ENCODE measurements at places on chromosomes 4 and X.
A peak's percentile ranks its signal among the peaks of the same experiment; 100 is the strongest.

- no peak for DNase-seq
These were observed 4.6 kb downstream of the FAT4 start for GRCh38 chr4:125319311-125319710.

GRCh38 chr4:172356016-172356415 is 542.8 kb downstream of the GALNTL6 start:
- no peak for DNase-seq

GRCh38 chrX:47831788-47832187 is 4.9 kb upstream of the ZNF81 start:
- DNase-seq = peak; percentile 57

DNA sequence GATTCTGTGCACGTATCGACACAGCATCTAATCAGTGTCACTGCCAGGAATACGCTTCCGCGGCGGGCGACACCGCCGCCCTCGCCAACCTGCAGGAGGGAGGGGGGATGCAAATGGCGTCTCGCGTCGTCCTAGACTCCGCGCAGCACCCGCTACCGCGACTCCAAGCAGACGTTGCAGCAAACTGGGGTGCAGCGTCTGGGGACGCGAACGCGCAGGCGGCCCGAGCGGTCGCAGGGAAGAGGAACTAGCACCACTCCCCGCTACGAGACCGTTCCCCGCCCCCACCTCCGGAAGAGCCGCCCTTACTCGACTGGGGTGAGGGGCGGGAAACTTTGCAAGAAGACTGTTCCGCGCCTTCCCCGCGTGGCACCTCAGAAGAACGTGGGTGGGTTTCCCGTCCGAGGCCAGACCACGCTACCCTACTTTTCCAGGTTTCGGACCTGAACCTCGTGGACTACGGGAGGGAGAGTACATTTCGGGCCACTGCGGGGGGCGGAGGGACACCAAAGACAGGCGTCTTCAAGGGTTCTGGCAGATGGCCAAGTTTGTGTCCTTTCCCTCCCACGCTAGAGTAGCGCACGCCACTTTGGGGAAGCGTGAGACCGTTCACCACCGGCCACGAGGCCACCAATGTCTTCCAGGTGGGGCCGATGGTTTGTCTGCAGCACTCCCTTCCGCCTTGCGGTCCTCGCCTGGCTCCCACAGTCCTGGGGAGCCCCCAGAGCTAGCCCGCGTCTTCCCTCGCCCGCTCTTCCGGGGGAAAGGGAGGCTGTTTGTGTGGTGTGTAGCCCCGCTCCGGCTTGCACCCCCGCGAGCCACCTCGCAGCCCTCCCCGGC is 78.0 kb upstream of the BCOR start:
- DNase-seq = peak; percentile 50

- peak; percentile 76 for DNase-seq
These were observed 13.0 kb upstream of the TMEM156 start for GRCh38 chr4:39044956-39045826.

GRCh38 chr4:20288047-20288650 is 36.4 kb downstream of the SLIT2 start:
- DNase-seq = no peak

DNA sequence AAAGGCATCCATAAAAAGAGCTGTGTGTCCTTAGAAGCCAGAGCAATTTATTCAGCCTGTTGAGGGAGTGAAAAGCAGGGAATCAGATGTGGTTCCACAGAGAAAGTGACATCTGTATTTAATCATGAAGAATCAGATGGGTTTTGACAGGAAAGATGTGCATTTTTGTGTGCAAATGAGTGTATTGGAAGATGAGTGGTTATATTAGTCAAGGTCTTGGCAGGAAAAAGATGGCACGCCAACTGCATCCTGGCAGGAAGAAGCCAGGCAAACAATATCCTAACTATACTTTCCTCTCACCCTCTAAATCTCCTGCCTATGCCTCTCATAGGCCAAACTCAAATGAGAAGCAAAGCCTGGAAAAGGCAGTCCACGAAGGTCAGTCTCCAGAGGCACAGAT is 59.1 kb downstream of the SCFD2 start:
- DNase-seq = no peak

DNA sequence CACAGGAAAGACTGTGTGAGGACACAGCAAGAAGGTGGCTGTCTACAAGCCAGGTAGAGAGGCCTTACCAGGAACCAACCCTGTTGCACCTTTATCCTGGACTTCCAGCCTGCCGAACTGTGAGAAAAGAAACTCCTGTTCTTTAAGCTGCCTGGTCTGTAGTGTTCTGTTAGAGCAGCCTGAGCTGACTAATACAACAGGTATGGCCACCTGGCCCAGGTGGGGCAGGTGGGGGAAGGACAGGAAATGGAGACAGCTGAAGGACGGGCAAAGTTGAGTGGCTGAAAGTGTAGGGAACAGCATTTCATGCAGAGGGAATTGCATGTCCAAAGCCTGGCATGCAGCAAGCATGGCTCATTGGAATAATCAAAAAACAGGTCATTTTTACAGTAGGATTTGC is 35.1 kb downstream of the CYTL1 start:
- DNase-seq = no peak

DNA sequence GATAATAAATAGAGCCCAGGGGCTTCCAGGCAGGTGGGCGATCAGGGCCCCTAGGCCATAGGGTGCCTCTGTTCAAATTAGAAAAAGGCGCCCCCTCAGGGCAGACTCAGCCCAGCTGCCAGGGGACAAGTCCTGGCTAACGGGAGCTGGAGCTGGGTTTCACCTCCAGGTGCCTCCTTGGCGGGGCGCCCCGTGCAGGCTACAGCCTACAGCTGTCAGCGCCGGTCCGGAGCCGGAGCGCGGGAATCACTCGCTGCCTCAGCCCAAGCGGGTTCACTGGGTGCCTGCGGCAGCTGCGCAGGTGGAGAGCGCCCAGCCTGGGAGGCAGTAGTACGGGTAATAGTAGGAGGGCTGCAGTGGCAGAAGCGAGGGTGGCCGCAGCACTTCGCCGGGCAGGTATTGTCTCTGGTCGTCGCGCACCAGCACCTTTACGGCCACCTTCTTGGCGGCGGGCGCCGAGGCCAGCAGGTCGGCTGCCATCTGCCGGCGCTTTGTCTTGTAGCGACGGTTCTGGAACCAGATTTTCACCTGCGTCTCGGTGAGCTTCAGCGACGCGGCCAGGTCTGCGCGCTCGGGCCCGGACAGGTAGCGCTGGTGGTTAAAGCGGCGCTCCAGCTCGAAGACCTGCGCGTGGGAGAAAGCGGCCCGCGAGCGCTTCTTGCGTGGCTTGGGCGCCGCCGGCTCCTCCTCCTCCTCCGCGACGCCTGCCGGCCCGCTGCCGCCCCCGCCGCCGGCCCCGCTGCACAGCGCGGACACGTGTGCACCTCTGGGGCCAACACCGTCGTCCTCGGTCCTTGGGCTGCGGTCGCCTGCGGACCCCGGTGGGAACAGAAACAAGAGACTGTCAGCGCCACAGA is 2.4 kb downstream of the NKX3-2 start:
- DNase-seq = no peak

DNA sequence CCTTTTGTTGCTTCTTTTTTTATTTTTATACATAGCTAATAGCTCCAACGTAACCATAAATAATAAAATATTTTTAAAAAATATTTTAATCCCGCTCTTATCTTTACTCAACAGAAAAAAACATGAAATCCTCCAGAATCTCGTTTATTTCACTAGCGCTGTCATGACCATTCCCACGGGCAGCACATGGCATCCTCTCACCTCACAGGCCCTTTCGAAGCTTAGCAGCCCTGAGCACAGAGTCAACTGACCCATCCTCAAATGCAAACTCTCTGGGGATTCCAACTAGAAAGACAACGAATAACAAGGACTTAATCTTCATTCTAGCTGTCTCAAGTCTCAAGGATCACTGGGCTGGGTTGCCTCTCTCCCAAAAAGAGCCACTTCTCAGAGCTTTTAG is 285.9 kb upstream of the PPARGC1A start:
- no peak for DNase-seq

DNA sequence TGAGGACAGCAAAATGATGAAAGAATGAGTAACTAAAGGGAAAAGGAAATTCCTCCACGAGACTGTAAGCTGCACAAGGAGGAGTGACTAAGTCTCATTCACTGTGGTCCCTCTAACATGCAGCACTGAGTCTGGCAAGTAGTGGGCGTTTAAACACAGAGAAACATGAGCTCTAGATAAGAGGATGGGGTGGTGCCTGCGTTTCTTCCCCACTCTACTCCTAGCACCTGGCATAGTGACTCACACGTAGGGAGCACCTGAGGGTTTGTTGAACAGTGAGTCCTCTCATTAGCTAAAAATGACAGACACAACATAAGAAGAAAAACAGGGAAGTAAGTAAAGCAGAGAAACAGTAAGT is 105.8 kb upstream of the CBR4 start:
- DNase-seq = no peak

DNA sequence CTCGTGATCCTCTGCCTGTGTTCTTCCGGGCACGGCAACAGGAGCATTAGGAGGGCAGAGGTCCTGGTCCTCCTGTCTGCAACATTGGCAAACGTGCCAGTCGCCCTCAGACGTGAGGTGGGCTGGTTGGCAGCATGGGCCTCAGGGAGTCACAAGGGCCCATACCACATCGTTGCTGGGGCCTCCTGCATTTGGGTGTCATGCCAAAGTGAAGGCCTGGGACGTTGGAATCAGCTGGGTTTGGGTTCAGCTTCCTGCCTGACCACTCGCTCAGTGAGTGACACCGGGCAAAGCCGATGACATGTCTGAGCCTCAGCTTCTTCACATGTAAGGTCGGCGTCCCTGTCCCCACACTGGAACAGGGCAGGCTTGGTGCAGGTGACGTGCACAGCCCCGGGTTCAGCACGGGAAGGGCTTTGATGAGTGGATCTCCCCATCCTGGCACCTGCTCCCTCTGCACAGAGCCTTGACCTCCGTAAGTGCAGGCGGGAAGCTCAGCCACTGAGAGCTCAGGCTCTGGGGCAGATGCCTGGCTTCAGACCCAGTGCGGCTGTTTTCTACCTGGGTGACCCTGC is 91.6 kb downstream of the PSAPL1 start:
- DNase-seq = no peak

- DNase-seq = no peak
These were observed 111.2 kb upstream of the GALNT7 start for GRCh38 chr4:173057442-173057841.

DNA sequence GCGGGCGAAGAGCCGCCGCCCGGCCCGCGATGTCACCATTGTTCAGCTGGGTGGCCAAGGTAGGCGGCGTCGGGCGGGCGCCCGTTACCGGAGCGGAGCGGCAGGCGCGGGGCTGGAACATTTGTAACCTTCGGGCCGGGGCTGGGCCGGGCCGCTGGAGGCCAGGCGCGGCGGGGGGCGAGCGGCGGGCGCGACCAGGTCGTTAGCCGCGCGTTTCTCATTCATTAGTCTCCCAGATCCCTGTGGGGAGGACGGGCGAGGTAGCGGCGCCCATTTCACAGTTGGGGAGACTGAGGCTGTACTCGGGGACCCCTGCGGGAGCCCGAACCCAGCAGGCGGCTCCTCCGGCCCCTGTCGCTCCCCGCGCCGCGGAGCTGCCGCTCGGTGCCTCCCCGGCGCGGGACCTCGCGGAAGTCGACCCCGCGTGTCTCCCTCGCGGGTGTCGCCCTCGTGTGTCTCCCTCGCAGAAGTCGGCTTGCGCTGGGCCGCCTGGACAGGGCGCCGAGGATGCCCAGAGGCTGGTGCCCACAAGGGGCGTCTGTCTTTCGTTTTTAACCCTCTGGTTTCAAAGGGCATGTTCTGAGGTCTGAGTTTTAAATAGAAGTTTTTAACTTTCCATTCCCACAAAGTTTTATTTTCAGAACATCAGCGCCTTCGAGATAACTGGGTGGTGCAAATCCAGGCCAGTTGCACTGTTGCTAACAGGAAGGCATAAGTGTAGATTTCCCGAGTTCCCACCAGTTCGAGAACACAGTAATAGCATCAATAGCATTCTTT is 17.5 kb downstream of the PTTG2 start:
- peak; percentile 82 for DNase-seq

DNA sequence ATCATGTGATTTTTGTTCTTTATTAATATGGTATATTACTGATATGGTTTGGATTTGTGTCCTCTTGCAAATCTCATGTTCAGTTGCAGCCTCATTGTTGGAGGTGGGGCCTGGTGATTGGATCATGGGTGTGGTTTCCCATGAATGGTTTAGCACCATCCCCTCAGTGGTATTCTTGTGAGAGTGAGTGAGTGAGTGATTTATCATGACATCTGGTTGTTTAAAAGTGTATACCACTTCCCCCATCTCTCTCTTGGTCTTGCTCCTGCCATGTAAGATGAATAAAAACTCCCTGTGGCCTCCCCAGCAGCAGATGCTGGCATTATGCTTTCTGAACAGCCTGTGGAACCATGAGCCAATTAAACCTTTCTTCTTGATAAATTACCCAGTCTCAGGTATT is 111.5 kb downstream of the TAB3 start:
- no peak for DNase-seq

- DNase-seq = no peak
These were observed 414.5 kb downstream of the PRDM5 start for GRCh38 chr4:120508036-120508435.

Measured in stimulated activated effector memory CD8-positive, alpha-beta T cell treated with anti-CD3 and anti-CD28 coated beads, Interleukin-12 subunit alpha, Interleukin-12 subunit beta, amount 100 ng/mL, for 72 hours (primary cell).